ENCODE measurements at places on chromosomes 4 and X.

GRCh38 chrX:133249266-133250058 is 31.3 kb upstream of the TFDP3 start:
- DNase-seq: peak; percentile 32

GRCh38 chrX:136619899-136620505 is 28.0 kb upstream of the CD40LG start:
- DNase-seq: no peak

- DNase-seq: no peak
Measured at GRCh38 chrX:24276015-24276414, 37.9 kb downstream of the SUPT20HL2 start.

DNA sequence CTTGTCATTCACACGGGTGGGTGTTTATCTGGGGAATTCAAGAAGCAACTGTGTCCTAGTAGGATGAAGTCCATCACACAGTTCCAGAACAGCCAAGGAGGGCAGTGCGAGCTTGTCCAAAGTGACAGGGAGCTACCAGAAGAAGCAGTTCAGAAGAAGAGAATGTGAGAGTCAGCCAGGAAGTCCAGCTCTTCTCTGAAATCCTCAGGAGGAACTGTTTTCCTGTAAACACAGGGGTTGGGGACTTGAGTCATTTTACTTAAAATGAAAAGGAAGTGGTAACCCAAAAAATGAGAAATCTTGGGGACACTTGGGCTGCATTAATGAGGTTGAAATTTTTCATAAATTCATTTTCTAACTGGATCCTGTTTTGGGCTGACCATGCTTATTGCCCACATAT is 8.2 kb upstream of the TLR10 start:
- no peak for DNase-seq

DNA sequence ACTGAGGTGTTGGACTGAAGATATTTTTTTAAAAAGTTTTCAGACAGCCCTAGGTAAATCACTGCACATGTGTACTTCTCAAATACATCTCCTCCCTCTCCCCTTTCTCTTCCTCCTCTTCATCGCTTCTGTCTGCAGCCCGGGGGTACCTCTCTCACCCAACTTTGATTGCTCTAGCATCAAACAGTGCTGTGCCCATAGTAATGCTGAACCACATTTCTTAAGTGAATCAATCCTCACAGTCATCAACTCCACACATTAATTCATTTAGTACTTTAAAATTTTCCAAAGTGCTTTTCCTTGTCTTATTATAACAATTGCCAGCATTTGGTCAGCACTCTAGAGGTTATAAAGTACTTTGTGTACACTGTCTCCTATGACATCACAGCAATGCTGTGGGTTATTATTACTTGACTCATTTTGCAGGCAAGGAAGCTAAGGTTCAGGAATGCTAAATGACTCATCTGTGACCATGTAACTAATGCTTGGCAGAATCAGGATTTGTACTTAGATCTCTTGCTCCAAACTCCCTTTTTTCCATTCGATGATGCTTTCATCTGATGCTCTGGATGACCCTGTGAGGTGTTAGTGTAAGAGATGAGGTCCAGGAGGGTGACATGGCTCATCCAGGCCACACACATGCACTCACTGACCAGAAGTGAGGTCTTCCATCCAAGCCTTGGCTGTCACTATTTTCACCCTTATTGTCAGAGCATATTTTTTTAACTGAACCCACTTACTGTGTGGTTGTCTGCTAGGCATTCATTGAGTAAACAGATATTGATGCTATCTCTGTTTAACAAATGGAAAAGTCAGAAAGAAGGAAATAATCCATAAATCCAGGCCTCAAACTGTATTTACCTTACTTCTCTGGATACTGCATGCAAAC is 58.8 kb downstream of the RHOH start:
- no peak for DNase-seq

DNA sequence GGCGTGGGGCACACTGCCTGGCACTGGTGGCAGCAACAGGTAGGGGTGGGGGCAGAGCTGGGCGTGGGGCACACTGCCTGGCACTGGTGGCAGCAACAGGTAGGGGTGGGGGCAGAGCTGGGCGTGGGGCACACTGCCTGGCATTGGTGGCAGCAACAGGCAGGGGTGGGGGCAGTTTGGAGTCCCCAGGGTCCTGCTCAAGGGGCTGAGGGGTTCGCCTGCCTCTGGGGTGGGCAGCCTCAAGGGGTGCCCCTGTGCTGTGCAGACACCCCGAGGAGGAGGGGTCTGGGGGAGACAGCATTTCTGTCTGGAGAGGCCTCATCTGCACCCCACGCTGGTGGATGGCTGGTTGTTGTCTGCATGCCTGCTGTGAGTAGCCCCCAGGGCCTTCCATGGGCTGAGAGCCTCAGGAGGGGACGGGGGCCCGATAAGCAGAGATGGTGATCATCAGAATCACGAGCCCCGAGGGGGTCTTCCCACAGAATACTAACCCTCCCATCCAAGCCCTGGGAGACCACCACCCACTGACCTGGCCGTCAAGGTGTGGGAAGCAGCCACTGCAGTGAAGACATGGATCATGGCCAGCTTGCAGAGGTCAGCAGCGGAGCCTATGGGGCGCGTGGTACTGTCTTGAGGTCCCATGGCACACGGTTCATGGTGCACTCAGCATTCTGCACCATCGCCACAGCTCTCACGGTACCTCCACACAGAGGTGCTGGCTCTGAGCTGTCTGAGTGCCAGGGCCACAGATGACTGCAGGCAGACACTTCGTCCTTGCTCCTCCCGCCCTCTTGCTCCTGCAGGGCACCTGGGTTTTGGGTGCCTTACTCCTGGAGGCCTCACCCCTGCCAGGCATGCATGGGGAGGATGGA is 21.5 kb downstream of the NAT8L start:
- no peak for DNase-seq

DNA sequence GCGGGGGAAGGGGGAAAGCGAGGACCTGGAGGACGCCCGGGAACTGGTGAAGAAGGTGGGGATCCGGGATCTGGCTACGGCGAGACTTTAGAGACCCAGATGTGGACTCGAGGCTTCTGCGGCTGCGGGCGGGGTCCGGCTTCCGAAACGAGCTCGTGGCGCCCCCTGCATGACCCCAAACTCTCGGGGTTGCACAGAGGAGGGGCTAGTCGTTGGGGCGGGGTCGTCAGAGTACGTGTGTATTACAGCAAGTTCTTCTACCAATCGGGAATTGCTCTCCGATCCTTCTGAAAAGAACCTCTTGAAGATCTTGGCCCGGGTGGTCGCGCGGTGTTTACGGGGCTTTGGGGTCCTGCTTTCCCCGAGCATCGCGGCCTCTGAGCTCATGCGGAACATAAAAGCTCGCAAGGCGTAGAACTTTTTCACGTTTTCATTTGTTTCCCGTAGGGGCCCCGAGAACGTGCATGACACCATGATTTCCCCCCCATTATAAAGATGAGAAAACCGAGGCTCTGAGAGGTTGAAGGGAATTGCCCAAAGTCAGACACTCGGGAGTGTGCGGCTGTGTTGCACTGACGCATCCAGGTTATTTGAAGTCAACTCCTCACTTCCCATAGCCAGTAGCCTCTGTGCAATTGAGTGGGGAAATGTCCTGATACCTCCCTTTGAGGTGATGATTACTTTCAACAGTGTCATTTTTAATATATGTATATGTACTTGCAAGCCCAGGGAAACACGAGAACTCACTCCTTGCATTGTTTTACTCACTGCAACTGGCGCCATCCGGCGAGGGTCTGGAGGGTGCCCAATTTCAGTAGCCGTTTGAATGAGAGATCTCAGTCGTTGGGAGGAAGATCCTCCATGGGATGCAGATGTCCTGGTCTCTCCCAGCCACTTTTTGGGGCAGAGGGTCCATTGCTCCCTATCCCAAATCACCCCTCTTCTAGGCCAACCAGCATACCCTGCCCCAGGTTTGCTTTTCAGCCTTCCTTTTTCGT is at the start of gene BEND4:
BEND4 (minus strand) TSS at position 149 of the 998 bp plus-strand sequence. CDS start 512 bp downstream, outside the sequence.
- DNase-seq: no peak

DNA sequence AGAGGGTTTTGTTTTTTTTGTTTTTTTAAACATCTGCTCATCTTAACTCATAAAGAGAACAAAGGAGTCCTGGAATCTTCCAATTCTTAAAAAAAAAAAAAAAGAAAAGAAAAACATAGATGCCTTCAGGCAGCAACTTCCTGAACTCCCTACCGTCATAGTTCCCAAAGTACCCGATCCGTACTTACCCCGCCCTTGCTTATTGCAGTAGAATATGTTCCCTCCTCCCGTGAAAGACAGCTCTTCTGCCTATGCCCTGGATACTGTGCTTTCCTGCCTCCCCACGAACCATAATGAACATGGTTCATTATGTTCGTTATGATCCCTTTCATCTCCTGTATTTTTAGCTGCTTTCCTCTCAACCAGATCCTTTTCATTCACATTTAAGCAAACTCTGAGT is 40.3 kb downstream of the KLHL5 start:
- DNase-seq: no peak

DNA sequence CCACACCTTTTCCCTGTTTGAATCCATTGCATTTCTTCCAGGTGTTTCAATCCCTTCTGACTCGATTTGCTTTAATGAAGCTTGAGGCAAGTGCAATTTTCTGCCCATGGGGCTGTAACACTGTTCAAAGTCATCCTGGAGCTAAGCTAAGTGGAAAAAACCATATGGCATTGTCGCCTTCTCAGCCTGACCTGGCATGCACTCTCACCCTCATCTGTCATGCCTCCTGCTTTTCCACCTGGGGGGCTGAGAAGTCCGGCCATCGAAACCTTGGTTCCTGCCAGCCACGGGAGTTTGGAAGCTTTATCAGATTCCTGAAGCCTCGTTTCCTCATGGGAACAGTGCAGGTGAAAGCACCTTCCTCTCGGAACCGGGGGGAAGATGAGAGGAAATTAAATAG is 38.2 kb downstream of the WFS1 start:
- no peak for DNase-seq

DNA sequence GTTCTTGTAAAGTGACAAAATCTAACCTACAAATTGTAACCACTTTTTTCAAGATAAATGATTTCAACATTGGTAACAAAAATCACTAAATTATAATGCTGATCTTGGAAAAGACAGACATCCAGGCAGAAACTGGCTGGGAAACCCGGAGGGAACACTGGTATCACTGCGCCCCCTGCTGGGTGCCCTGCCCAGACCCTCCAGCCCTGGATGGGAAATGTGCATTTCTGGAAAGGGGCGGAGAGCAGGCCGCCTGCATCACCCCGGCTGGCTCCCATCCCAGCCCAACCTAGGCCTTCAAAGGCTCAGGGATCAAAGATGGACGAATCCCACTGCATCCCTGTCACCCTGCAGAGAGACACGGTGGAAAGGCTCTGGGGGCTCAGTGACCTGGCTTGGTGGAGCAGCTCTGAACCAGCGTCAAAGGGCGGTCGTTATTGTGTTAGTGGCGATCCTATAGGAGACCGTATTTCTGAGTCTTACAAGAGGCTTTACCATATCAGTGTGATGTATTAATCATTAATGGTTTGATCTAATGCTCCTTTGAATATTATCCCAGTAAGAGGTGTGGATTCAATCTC is 37.3 kb downstream of the ACOX3 start:
- peak; percentile 42 for DNase-seq

DNA sequence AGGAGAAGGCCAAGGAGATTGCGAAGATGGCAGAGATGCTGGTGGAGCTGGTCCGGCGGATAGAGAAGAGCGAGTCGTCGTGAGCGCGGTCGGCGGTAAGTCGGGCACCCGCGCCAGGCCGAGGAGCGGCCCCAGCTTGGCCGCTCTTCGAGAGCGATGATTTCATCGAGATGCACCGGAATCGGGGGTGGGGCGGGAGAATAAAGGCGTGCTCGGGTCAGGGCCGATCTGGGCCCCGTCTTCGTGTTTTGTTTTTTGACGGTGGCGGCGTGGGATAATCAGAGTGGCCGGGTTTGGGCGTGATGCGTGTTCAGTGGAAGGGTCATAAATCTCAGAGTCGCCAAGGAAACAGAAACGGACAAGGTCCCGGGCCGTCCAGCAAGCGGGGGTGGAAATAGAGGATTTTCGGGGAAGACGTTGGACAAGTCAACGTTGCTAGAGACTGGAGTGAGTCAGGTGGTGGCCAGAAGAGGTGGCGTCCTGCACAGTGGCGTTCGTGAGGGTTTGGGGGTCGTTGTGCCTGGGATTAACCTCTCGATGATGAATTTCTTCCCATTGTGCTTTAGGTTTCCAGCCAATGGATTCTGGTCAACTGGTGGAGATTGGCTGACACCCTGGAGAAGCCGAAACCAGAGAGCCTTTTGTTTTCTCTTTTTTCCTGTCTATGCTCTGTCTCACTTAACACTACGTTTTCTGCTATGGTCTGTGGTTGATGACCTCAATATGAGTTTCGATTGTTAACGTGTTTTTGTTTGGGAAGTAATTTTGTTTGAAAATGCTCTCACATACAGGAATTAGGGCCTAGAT is 882 bp downstream of the MRFAP1 start:
- no peak for DNase-seq

- no peak for DNase-seq
Measured at GRCh38 chr4:132662456-132662855, 486.6 kb upstream of the PCDH10 start.

- DNase-seq: no peak
Measured at GRCh38 chr4:168995537-168996295, 14.3 kb downstream of the CBR4 start.

GRCh38 chrX:19156186-19156585 is 33.9 kb upstream of the ADGRG2 start:
- DNase-seq: no peak

DNA sequence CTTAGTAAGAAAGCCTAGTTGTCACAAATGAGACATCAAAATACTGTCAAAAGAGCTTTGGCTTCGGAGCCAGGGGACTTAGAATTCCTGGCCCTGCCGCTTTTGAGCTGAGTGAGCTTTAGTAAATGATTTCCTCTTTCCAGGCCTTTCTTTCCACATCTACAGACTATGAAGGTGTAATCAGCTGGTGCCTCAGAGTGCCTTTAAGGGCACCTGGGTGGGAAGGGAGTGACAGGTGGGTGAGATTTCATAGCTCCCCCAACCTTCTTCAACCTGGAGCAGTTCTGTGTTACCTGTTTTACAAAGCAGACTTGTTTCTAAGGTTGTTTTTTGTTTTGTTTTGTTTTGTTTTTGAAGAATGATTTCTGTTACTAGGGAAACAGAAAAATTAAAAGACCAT is 154.7 kb upstream of the BOD1L1 start:
- DNase-seq: no peak

DNA sequence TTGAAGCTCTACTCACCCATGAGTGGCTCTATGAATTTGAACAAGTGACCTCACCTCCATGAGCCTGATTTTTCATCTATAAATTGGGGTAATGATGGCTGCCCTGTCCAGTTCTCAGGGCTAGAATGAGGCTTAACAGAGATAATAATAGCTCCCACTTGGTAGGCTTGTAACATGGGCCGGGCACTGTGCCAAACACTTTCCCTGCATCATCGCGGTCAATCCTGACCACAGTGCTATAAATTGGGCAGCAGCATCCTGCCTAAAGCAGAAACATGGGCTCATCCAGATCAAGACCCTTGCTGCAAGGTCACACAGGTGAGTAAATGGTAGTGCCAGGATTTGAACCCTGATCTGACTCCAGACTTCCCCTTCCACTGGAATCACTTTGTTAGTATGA is 12.8 kb downstream of the APLN start:
- no peak for DNase-seq

- no peak for DNase-seq
Measured at GRCh38 chrX:65846974-65847373, 179.5 kb downstream of the MSN start.

DNA sequence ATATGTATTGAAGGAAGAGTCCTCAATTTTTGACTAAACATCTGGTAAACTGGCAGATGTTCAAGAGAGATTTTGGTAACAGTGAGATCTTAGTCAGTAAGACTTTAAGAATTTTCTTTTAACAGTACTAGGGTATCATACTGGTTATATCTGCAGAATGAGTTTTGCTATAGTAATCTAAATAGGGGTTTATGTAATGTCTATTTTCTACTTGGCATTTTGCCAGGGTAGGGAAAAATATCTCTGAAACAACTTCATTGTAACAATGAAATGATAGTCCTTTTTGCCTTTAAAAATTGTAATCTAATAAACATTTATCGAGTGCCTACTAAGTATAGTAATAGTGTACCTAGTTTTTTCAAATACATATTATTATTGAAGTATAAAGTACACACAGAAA is 32.1 kb downstream of the XK start:
- DNase-seq: no peak
